ENCODE measurements at places on chromosomes 2 and 18.
A peak's percentile ranks its signal among the peaks of the same experiment; 100 is the strongest.

DNA sequence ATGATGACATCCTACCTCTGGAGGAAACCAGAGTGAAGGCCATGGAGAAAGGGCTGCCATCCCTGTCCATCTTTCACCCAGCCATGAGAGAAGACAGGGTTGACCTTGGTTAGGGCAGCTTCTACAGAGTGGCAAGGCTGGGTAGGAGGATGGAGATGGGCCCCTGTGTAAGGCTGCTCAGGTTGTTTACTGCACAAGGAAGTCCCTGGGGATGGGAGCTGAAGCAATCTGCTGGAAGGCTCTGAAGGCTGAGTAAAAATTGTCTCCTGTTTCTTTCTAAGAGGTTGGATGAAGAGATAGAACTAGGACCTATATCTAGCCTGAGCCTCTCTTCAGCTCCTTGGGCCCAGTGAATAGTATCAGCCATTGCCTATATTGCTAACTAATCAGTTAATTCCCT is 14.4 kb downstream of the ELMOD3 start:
- no peak for DNase-seq

GRCh38 chr2:239256350-239256743 is 144.5 kb downstream of the HDAC4 start:
- no peak for DNase-seq

- DNase-seq: no peak
These were observed 2.1 kb downstream of the ST8SIA5 start for GRCh38 chr18:46754661-46755292.

GRCh38 chr2:162196638-162197037 is 44.6 kb upstream of the GCG start:
- DNase-seq: peak; percentile 16

GRCh38 chr2:35463805-35464596 is 891.6 kb upstream of the CRIM1 start:
- no peak for DNase-seq

GRCh38 chr2:238158509-238159070 is at the start of gene ERFE:
Gene ERFE, plus strand, starts transcription at chr2:238158970. Its CDS starts 38 bp downstream, at chr2:238159008.
- peak; percentile 29 for DNase-seq

DNA sequence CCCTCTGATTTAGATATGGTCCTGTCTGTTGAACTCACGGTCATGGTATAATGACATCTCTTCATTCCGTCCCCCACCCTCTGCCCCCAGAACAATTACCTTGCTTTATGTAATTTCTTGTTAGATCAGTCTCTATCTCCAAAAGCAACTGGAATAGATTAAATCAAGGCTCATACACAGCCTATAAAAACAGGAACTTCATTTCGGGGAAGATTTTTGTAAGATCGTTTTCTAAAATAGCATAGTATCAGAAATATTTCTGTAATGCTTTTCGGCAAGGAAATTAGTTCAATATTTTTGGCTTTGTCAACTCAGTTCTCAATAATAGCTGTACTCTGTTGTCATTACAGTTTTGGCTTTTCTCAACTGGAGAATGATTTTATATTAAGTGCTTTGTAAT is 157.2 kb downstream of the FMNL2 start:
- peak; percentile 37 for DNase-seq

- DNase-seq: no peak
These were observed 9.5 kb downstream of the CAPN10 start for GRCh38 chr2:240596080-240596460.

- DNase-seq: no peak
These were observed 165.0 kb downstream of the KLHL29 start for GRCh38 chr2:23549821-23550530.

GRCh38 chr2:8232871-8233270 is 449.0 kb upstream of the ID2 start:
- peak; percentile 78 for DNase-seq

DNA sequence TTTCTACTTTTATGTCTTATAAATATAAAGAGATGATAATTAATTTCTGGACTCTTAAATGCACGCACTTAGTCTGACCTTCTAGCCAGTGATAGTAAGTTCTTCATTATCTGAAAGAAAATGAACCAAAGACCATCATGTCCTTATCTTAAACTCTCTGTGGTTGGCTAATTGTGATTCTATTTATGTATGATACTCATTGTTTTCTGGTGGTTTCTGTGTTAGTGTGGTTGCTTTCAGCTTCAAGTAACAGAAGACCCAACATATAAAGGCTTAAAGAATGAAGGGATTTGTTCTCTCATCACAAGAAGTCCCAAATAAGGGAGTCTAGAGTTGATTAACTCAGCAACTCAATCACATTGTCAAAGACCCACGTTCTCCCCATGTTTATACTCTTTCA is 225.2 kb upstream of the TANK start:
- DNase-seq: no peak

- no peak for DNase-seq
These were observed 38.5 kb upstream of the ACMSD start for GRCh38 chr2:134799936-134800335.

DNA sequence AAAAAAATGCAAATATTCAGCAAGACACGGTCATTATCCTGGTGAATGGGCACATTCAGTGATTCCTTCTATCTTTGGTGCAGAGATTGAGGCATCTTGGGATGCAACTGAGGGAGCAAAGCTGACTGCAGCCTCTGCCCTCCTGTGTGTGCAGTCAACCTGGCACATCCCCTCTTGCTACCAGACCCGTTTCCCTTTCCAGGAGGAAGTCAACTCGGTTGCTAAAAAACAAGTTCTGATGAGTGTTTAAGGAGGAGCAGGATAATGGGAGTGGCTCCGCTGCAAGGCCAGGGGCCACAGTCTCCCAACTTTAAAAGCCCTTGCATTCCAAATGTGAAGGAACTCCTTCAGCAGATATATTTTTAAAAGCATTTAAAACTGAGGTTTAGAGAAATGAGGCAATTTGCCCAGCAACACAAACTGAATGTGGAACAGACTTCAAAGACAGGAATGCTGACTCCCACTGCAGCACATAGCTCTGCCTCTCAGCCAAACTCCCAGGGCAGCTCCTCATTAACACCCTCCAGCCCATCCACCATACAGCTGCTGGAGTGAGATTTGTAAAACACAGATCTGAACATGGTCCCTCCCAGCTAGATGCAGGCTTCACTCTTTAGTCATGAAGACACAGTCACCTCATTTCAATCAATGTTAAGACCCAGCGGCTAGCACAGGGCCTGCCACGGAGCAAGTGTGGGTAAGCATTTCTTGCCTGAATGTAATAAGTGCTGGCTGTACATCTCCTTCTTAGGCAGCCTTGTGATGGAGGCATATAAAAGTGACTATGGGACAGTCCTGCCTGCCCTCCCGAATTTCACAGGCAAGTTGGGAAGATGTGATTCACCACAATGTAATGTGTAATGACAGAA is 54.3 kb downstream of the VSNL1 start:
- no peak for DNase-seq

DNA sequence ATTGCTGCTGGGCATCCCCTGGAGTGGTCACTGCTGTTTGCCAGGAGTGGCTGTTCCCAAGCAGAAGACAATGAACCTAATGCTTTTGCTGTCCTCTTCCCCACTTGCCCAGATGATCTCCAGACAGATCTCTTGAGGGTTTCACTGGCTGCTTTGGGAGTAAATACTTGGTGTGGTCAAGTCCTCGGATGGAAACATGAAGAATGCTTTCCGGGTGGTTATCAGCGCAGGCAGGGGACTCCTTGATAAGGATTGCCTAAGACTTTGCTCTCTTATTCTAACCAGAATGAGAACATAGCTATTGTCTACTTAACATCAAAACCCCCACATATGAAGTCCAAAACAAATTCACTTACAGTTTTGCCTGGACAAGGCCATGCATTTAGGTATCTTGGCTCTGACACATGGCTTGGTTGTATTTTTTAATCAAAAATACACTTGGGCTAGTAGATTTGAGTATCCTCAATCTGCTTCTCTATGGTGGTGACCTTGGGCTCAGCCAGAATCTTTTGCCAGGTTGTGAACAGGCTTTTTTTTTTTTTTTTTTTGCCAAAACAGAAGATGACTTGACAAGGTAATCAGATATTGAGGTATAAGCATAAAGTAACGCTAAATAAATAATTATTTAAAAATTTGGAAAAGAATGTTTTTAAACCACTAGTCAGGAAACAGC is 34.8 kb upstream of the MYO3B start:
- DNase-seq: no peak

GRCh38 chr2:25401307-25402026 is 59.7 kb upstream of the DNMT3A start:
- DNase-seq: no peak

- no peak for DNase-seq
These were observed 9.0 kb downstream of the CYS1 start for GRCh38 chr2:10071176-10071575.

GRCh38 chr2:96537734-96538486 is 1.4 kb downstream of the ARID5A start:
- peak; percentile 27 for DNase-seq

- DNase-seq: no peak
These were observed 24.5 kb downstream of the MC2R start for GRCh38 chr18:13890761-13891361.

GRCh38 chr2:218001629-218002028 is 1.2 kb downstream of the TNS1 start:
- no peak for DNase-seq

DNA sequence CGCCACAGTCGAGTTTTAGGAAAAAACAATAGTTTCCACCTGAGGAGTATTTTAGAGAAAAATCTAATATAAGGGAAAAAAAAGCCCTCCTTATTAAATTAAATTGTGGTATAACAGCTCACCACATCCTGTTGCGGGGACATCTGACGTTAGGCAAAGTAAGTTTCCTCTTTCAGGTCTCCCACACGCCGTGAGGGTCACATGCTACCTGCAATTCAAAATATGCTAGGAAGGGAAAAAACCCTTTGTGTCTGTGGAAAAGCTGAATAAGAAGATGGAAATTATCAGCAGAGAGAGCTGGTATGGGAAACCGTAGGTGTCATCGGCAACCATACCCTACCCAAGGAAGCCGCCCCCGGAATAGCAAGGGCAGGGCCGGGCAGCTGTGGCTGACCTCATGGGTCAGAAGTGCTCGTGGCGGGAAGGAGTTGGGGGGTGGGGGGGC is 128.0 kb downstream of the NFATC1 start:
- peak; percentile 85 for DNase-seq

GRCh38 chr2:25310709-25310964 is 31.1 kb downstream of the DNMT3A start:
- DNase-seq: no peak

DNA sequence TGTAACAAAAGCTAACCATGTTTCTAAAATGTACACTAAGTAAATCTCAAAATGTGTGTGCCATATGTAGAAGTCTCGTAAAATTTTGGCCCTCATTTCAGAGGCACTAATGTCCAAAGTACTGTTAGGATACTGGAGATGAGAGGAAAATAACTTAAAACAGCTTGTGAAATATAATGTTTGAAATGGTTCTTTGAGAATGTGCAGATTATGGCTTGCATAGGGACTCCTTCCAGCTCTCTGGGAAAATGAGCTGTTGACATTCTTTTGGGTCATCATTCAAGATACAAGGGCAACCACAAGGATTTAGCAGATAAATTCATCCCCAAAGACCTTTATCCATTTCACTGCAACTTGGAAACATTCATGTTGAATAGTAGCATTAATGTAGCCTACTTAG is 38.1 kb upstream of the OTX1 start:
- no peak for DNase-seq

GRCh38 chr2:69683170-69683971 is 39.8 kb upstream of the AAK1 start:
- DNase-seq: peak; percentile 70

DNA sequence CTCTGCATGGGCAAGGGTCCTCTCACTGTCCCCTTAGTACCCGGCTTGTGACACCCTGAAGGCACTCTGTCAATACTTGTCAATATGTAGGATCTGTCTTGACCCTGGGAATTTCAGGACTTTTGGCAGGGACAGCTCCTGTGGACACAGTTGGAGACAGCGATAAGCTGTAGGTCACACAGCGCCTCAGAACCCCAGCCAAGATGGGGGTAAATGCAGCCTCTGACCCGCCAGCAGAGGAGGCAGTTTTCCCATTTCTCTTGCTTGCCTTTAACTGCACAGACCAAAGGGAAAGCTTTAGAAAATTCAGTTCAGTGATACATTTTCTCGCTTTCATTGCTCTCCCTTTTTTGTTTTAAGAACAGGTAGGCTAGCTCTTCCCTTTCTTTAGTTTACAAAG is 54.8 kb upstream of the KLHL29 start:
- DNase-seq: no peak

DNA sequence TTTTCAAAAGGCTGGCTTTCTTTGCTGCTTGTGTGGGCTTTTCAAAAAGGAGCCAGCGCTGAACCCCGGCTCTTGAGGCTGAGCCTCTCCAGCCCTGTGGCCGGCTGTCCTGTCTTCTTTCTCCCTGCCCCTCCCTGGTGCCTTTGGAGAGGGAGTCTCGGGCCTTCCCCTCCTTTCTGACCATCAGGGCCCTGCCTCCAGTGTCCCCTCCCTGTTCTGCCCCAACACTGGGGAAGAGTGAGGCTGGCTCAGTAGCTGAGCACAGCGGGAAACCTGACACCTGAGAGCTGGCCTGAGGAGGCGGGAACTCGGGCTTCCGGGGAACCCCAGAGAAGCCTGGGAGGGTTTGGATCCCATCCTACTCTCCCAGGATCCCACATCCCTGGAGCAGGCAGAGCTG is 232.1 kb downstream of the LOXHD1 start:
- DNase-seq: no peak

- no peak for DNase-seq
These were observed 113.5 kb downstream of the MEIS1 start for GRCh38 chr2:66548422-66548821.

DNA sequence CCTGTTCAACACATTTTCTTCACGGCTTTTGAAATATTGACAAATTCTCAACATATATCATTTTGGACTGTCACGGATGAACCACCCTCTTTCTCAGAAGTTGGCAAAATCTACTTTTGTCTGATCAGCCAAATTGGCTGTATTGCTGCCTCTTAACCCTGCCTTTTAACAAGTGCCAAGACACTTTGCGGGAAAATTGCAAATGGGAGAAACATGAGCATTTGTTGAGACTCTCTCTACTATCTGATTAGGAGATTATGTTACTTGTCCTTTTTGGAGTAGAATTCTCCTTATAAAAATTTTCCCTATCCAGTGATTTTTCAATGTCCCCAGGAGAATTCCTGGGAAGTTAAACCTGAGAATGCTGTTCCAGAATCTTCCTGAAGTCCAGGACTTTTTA is 256.2 kb upstream of the ZSWIM2 start:
- no peak for DNase-seq

GRCh38 chr18:59718108-59718463 is 20.9 kb upstream of the CCBE1 start:
- DNase-seq: no peak

DNA sequence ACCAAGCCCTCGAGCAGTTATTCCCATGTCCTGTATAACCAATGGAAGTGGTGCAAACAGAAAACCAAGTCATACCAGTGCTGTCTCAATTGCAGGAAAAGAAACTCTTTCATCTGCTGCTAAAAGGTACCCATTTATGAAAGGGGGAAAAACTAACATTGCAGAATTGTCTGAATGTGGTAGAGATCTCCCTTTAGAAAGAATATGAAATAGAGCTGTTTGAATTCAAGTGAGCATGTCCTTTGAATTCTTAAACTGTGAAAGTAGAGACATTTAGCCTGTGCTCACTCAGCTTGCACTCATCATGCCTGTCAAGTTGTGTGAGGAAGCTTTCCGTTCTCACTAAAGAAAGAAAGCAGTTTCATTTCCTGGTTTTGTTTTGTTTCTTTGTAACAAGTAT is 87.4 kb downstream of the EML4 start:
- peak; percentile 67 for DNase-seq

Data from inflammatory macrophage treated with lipopolysaccharide for 4 hours (primary cell).